ENCODE measurements at places on chromosomes 6 and 20.

DNA sequence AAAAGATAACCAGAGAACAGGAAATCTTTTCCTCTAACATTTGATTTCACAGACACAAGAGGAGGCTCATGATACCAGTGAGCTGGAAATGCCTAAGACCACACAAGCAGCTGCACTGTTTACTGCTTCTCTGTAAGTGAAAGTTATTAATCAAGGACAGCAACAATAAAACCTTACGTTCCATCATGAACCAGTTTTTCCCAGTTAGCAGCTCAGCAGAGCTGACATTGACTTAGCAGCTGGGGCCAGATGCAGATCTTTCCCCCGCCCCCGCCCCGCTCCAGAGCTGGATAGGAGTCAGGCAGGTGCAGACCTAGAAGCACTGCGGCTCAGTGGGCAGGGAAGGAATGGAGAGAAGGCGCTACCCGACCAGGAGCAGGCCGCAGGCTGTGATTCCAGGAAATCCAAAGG lies 275.2 kb downstream of the GMDS start:
- no peak for DNase-seq

DNA sequence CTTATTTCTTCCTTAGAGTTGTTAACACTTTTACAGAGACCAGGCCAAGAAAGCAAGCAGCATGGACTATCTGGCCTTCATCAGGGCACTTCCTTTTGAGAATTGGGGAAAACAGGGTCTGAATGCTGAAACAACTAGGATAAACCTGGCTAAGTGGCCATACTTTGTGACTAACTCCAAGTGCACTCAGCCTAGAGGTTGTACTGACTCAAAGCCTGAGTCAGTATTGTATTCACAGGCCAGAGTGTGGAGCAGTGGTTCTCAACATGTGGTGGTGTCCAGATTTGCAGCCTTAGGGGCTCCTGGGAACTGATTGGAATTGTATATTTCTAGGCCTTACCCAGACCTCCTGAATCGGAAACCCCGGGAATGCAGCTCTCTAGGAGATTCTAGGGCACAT lies 20.1 kb downstream of the SEC23B start:
- DNase-seq, result no peak

DNA sequence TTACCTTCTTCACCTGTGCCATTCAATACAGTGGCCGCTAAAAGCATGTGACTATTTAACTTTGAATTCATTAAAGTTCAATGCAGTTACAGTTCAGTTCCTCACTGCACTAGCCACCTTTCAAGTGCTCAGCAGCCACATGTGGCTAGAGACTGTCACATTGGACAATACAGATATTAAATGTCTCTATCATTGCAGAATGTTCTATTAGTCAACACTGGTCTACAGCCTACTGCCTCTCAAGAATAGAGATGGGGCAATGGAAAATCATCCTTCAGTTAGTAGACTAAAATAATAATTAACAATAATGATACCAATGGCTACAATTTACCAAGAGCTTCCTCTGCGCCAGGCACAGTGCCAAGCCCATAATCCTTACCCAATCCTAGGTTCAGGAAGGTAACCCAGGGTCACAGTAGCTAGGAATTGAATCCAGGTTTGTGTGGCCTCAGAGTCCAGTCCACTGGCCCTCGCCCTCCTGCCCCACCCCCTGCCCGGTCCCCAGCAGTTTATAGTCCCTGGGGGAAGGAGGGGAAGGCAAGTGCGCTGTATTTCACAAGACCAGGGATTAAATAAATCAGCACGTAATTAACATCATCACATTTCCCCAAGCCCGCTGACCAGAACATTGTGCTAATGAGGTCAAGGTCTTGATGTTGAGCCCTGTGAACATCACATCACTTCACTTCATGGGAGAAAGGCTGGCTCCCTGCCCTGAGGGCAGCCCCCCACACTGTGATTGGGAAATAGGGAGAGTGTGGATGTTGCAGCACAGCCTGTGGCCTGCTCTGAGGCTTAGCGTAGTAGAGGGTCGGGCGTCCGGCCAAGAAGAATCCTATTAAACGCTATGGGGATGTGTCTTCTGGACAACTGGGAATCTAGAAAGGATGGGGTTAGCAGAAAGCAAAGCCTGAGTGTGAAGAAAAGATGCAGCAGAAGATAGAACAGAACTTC lies 147.2 kb downstream of the VEGFA start:
- DNase-seq, result no peak

GRCh38 chr20:46840054-46840729 lies 54.5 kb upstream of the EYA2 start:
- no peak for DNase-seq

DNA sequence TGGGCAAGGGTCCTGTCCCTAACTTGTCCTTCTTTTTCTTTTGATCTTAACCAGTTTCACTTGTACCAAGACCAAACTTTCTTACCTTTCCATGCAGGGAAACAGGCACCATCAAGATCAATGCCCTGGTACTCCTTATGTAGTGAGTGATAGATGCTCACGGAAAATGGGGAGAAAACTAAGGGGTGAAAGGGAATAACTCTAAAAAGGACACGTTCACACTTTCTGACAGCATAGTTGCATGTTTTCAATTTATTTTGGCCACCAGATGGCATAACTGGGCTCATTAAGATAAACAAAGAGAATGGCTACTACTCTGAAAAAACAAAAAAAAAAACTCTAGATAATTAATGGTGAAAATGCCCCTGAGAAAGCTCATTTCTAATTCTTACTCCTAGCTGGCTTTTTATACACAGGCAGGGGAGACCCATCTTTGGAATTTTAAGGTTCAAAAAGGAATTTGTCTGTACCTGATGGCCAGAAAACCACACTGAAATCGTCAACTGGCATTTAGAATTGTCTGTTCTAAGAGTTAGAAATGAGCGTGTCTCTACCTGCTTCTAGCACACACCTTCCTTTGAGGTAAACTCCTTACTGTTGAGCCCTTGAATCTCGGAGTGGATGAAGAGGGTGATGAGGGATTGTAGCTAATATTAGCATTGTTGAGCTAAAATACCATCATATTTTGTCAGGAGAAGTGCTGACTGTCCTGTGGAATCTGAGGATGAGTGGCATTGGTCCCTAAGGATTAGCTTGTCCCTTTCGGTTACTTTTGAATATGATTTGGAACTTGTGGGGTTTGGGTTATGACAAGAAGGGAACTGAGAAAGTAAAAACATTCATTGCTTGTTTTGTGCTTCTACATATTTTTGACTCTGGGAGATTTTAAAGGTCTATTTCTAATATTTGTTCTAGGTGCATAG lies 62.2 kb upstream of the DDR1 start:
- DNase-seq, result peak; percentile 28

GRCh38 chr6:28240471-28240870 lies 11.6 kb downstream of the ZKSCAN4 start:
- no peak for DNase-seq

- no peak for DNase-seq
Observed at GRCh38 chr6:166592821-166593220, 6.3 kb upstream of the RAMACL start.

- no peak for DNase-seq
Observed at GRCh38 chr6:132445201-132445951, 44.1 kb upstream of the MOXD1 start.

GRCh38 chr20:23515250-23515939 lies 24.5 kb downstream of the CST8 start:
- no peak for DNase-seq

DNA sequence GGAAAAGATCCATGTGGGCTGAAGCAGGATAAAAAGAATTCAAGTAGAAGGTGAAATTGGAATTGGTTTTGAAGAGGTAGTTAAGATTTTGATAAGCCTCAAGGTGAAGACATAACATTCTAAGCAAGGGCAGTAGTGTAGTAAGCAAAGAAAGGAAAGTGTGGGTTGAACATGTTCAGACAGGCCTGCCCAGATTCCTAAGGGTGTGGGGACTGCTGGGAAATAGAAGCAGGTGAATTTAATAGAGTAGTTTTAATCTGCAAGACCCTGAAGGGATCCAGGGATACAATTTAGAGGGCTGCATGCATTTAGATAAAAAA lies 19.1 kb downstream of the TAB2 start:
- DNase-seq, result no peak
